Activated T-helper 1 cell treated with anti-CD3 and anti-CD28 coated beads, Interleukin-2, amount 50 U/mL, for 16 hours (primary cell): ENCODE measurements at places on chromosomes 2 and 18.

DNA sequence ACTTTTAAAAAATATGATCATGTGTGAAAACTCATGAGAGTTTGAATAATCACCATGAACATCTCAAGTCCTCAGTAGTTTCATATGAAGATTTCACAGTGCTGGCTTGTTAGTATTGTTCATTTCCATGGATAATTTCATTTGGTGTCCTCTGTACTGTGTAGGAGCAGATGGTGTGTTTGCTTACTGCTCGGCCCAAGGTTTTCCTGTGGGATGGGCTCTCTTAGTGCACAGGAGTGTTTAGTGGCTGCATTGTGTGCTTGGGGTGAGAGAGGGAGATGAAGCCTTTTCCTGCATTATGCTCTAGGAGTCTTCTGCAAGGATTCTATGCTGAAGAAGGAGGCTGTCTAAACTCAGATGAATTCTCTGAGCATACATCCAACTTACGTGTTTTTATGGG is 270.6 kb downstream of the SOCS6 start:
- no peak for DNase-seq

DNA sequence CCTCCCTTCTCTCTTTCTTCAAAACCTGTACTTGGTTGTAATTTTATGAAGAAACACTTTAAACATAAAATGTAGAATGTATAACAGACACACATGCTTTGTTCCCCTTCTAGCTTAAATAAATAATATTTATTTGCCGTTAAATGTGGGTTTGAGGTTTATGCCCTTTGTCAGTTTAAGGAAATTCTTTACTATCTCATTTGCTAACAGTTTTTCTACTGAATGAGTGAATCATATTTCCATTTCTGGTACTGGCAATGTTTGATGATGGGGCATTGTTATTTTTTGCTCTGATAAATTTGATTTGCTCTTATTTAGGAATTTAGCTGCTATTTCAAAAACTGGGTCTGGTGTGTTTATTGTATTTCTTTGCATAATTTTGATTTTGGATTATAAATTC is 555.6 kb downstream of the CCDC85A start:
- no peak for DNase-seq

DNA sequence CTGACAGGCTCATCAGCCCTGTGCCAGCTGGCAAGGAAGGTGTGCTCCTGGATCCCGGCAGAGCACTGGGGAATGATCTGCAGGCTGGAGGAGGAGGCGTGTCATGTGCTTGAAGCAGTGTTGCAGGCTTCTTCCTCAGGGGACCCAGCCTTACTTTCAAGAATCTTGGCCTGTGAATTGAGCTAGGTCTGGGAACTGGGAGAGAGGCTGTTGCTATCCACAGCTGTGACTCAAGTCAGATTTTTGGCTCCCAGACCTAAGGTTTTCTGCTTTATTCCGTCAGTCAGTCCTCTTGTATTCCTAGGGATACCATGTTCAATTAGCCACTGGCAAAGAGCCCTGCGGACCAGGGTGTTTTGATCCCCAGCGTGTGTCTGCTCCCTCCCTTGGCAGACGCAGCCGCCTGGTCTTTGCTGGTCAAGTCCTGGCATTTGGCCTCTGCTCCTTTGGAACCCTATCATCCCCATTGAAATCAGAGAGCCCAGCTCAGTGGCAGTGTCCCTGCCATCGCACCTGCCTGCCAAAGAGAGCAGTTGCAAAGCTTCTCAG is 32.4 kb downstream of the ASB1 start:
- DNase-seq, result no peak

- no peak for DNase-seq
These were observed 64.8 kb downstream of the REV1 start for GRCh38 chr2:99425022-99425421.

- DNase-seq, result no peak
These were observed 57.4 kb upstream of the MSH2 start for GRCh38 chr2:47345590-47345924.

DNA sequence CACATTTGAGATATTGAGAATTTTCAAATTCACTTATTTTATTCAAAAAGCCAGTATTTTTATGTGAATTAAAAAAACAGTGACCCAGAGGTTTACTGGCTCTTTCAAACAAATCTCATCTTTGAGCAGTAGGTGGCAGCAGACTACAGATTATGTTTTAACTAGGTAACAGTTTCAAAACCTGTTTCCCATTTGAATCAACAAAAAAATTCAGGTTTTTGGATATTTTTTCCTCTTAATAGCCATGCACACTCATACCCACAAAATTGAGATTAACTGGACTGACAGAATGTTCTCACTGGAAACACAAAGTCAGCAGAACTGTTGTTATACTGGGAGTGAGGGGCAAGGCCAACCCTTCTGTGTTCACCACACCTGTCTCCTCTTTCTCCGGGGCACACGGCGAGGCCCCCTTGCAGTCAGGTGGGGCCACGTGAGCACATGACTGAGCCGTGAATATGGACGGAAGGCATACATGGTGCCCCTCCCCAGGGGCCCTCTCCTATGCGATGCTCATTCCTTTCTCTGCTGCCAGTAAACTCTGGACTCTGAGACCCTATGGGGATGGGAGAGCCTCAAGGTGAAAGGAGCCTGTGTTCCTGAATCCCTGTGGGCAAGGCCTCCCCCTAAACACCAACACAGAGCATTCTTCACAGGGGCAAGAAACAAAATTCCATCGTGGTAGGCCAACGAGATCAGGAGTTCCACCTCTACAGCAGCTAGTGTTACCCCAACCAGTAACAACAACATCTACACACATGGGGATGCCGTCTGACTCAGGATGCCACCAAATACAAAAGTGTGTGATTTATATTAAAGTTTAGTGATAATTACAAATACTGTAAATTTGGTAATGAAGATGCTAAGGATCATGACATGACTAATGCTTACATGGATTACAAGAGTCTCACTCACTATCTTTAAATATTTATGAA is 80.4 kb downstream of the LPIN2 start:
- no peak for DNase-seq

DNA sequence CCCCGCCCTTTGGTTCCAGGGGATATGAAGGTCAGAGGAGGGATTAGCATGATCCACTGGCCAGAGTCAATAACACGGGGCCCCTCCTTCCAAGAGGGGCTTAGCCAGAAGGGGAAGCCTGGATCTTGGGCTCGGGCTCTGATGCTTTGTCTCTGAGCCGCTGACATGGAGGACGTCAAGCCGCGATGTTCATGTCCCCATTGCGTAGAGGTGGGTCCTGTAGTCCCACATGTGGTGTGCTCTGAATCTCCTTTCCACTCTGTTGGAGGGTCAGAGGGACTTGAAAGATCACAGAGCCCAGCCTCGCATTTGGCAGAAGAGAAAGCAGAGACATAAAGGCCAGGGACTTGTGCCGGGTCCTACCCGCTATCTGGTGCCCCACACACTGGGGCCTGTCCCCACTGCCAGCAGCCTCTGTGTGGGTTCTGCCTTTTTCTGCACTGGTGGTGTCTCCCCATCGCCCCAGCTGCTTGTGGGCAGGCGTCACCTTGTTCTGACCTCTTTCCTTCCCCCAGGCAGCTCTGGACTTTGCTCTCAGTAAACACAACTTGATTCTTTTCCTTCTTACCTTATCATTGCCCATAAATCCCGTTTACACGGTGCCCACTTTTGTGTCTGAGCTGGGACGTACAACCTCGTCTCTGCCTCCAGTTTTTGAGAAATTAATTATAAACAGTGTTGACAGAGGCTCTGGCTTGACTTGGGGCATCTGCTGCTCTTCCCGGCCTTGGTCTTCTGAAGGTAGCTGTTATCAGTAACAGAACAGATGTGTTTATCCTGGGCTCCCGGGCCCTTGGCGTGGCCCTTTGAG is 48.8 kb downstream of the SH3BP4 start:
- DNase-seq, result no peak

GRCh38 chr2:43764086-43764705 is 9.6 kb upstream of the DYNC2LI1 start:
- DNase-seq, result no peak

DNA sequence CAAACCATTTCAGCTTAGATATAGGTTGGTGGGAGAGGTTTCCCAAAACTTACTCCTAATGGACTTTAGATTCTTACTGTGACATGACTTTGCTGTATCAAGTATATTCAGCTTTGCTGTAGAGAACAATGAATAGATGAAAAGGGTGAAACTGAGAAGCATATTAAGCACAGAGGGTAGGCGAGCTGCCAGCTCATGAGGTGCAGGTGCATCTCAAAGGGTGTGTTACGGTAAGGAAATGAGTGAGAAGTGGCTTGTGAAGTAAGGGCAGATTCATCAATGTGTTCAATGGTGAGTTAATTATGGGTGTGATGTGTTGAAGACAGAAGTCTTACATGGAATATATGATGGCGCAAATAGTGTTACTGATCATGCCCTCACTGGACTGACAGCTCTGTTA is 49.3 kb downstream of the CD8B2 start:
- DNase-seq, result no peak

GRCh38 chr2:95578539-95578938 is 13.3 kb upstream of the TRIM43 start:
- DNase-seq, result no peak

DNA sequence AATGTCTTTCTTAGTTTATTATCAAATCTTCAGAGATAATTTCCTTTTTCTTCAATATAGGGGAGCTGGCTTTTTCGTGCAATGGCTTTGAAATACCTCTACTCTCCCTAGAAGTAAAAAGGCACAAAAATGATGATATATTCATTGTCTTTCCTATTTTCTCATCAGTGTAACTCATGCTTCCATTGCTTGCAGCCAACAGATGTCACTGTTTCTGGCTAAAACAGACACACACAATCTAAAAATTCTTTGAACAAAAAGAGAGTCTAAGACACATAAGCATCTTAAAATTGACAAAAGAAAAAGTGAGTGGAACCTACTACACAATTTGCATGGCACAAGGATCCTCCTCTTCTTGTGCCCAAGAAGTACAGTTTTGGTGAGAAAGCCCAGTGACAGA is 448.7 kb upstream of the VRK2 start:
- DNase-seq, result no peak

GRCh38 chr2:177728399-177728765 is 335.8 kb downstream of the AGPS start:
- DNase-seq, result no peak

DNA sequence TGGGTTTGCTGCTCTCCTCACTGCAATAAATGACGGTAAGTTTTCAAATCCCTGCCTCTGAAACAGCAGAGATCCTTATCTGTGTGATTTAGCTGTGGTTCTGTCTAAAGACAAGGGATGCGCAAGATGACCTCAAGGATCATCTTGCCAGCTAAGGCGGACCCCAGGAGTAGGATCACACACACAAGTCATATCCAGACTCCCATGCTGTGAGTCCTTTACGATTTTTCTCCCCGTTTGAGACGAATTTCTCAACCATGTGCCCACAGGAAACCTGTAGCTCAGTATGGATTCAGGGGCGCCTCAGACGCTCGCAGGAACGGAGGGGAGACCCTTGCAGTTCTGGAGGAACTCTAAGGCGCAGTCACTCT is 11.1 kb upstream of the DCTN1 start:
- no peak for DNase-seq

DNA sequence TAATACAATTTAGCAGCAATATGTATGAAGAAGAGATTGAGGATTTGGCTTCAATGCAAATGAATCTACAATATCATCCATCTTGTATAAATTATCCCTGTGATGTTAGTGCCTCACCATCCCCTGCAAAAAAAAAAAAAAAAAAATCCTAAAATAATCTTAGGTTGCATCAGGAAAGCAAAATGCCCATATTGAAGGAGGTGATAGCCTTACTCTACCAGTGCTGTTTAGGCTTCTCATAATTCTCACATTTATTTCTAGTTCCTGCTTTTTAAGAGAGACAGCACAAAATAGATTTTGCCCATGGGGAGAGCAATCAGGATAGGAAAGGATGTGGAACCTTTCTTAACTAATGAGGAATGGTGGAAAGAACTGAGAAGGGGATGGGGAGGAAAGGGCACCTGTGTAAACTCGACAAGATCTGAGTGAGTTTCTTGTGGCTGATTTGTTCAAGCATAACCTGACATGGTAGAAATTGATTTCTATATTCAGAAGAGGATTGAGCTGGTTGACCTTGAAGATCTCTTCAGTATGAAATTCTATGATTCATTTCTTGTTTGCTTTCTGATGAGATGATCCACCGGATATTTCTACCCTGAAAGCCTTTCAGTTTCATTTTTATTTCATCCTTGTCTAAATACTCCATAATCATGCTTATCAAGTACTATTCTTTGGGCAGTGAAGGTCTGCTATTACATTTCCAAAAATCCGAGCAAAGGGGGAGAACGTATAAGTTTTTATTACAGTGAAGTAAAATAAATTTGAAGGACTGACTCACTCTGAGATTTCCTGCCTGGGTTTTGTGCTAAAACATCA is 391.2 kb downstream of the PTPRM start:
- no peak for DNase-seq

- no peak for DNase-seq
These were observed 203.8 kb upstream of the SH3BP4 start for GRCh38 chr2:234747833-234748559.

DNA sequence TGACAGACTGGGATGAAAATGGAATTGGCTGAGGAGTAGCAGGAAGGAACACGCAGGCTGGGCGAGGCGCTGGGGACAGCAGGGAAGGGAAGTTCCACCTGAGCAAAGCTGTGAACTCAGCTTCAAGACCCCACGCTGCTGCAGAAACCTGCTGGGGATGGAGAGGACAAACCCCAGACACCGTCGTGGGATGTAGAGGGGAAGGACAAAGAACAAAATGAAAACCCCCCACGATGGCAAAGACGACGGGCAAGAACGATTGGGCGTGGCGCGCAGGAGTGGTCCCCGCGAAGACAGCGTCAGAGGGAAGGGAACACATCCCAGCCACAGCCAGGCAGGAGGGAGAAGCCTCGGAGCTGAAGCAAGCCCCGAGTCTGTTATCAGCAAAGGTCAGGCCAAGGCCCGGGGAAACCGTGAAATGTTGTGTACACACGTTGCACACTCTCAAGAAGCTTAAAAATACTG is 222.9 kb downstream of the NDUFA10 start:
- DNase-seq, result no peak

DNA sequence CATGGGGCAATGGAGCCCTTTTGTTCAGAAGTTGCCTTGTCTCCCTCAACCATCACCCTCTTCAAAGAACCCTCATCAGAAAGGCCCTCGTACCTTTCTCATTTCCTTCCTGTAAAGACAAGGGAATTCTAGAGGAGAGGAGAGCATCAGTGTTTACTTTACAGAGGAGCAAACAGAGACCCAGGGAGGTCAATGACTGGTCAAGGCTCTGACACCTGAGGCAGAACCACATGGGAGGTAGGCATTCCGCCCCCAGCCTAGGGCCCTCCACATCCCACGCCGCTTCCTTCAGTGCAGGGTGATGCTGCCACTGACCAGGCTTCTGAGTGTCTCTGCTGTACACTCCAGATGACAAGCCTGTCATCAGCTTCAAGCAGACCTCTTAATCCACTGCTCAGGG is 104.7 kb downstream of the NRP2 start:
- DNase-seq, result no peak

GRCh38 chr18:22604390-22604985 is 186.8 kb upstream of the CTAGE1 start:
- no peak for DNase-seq

DNA sequence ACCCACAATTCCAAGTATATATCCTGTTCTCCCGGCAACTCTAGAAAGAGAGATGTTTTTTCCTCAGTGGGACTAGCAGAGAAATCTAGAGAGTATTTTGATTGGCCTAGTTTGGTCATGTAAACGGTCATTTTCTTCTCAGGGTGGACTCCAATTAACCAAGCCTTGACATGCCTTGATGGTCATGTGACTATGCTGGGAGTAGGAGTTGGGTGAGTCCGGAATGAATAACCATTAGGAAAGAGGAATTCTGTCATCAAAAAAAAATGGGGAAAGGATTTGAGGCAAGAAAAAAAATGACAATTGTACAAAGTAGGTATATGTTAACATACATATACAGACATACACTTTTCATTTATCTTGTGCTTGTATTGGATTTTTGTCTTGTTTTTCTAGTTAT is 248.2 kb upstream of the CDH20 start:
- no peak for DNase-seq

- no peak for DNase-seq
These were observed 7.9 kb upstream of the OTOF start for GRCh38 chr2:26485725-26486418.
